ENCODE measurements at places on chromosomes 5 and 9.

- peak; percentile 24 for DNase-seq
Observed at GRCh38 chr5:53480416-53481158, at the start of gene FST. Gene FST, plus strand, starts transcription at chr5:53480629. Its CDS starts 163 bp downstream, at chr5:53480792.

DNA sequence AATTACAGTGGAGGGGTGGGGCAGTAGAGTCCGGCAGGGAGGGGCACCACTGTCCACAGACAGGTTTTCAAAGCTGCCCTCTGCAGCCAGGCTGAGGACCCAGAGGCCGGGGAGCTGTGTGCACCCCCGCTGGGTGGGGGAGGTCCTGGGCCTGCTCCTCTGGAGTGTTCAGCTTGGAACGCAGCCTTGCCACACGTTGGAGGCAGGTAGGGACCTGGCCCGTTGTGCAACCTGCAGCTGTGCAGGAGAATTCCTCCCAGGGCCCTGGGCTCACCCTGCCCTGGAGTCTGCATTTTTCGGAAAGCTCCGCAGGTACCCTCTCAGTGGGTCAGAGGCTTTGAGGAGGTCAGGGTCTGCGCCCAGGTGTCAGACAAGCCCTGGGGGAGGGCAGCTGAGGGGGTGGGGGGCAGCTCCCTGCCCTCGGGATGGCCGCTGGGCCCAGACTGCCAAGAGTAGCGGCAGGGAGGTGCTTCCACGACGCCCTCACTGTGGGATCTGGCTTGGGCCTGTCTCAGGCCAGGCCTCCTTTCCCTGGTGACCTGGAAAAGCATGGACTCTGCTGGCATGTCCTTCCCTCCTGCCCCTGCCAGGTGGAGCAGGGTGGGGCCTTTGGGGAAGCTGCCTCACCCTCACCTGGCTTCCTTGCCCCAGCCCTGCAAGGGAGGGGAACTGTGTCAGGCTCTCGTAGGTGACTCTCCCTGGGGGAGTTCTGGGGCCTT lies 29.5 kb downstream of the RXRA start:
- no peak for DNase-seq

GRCh38 chr5:94745786-94746730 lies 127.6 kb downstream of the SLF1 start:
- DNase-seq: no peak

DNA sequence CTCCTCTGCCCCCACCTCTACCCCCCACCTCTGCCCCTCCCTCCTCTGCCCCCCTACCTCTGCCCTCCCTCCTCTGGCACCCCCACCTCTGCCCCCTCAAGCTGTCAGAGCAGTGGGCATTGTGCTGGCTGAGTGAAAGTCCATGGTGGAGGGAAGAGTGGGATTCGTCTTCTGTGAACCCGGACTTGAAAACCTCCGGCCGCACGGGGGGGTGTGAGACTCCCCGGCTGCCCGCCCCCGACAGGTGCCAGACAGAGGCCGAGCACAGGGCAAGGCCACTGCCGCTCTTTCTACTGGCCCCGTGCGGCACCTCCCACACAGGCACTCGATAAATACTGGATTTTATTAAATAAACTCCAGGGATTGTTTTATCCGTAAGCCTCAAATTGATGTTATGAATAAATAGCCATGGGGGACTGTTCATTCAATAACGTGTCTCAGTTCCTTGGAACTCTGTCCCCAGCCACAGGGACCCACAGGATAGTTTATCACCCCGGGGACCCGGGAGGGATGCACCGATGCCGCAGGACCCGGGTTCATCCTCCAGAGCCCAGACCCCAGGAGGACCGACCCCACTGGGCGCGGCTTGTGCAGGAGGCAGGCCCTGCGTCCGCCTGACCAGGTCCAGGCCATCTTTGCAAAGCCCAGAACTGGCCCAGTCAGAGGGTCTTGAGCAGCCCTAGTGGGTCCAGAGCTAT lies 2.6 kb upstream of the QRFP start:
- DNase-seq: no peak

GRCh38 chr5:142330026-142330425 lies 5.2 kb upstream of the SPRY4 start:
- DNase-seq: no peak

- DNase-seq: no peak
Observed at GRCh38 chr5:10600626-10601245, 36.9 kb downstream of the ANKRD33B start.

DNA sequence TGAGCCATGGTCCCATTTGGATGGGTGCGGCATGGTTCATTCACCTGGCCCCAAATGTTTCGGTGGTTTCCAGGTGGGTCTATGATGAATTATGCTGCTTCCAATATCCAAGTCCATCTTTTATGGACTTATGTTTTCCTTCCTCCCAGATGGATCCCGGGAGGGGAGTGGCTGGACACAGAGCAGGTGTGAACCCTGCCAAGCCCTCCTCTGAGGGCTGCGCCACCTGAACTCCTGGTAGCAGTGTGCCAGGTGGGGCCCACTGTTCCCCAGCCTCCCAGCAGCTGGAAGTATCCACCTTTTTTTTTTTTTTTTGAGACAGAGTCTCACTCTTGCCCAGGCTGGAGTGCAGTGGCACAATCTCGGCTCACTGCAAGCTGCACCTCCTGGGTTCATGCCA lies 42.9 kb downstream of the WNK2 start:
- no peak for DNase-seq

GRCh38 chr9:135500525-135501260 lies at the start of gene MRPS2:
Gene MRPS2, plus strand, starts transcription at chr9:135500682. Its CDS starts 29 bp downstream, at chr9:135500711.
- DNase-seq: peak; percentile 88

GRCh38 chr5:140011297-140011802 lies 31.7 kb downstream of the NRG2 start:
- peak; percentile 28 for DNase-seq

GRCh38 chr9:122158202-122158601 lies 1.4 kb downstream of the NDUFA8 start:
- DNase-seq: no peak

- DNase-seq: peak; percentile 13
Observed at GRCh38 chr5:159657771-159658170, 258.5 kb upstream of the ADRA1B start.

- no peak for DNase-seq
Observed at GRCh38 chr5:118253225-118254061, 734.9 kb downstream of the DTWD2 start.

- no peak for DNase-seq
Observed at GRCh38 chr9:124254261-124254682, 3.5 kb upstream of the NEK6 start.

- no peak for DNase-seq
Observed at GRCh38 chr9:72480921-72481320, 40.5 kb upstream of the TMC1 start.

DNA sequence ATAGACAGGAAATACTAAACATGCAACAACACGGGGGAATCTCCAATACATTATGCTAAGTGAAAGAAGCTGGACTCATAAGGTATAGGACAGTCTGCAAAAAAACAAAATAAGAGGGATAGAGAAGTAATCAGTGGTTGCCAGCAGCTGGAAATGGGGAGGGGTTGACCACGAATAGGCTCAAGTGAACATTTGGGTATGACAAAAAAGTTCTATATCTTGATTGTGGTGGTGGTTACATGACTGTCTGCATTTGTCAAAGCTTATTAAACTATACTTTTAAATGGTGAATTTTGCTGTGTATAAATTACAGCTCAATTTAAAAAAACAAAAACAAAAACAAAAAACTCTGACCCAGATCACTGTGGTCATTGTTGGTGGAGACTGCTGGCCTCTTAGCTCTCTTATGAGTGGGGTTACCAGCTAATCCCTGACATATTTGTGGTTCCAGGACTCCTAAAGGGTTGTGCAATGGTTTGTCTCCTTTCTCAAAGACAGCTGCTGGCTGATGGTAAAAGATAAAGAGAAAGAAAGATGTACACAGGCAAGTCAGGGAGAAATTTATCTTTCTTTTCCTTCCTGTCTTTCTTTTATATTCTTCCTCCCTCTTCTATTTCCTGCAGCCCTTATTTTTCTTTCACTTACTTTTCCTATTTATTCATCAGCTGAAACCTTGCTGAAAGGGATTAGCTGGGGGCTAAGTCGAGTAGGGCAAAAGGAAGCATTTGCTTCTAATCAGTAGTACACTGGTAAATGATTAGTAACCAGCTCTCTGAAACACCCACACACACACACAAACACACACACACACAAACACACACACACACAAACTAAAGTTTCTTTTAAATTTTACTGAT lies 42.6 kb upstream of the APC start:
- no peak for DNase-seq

DNA sequence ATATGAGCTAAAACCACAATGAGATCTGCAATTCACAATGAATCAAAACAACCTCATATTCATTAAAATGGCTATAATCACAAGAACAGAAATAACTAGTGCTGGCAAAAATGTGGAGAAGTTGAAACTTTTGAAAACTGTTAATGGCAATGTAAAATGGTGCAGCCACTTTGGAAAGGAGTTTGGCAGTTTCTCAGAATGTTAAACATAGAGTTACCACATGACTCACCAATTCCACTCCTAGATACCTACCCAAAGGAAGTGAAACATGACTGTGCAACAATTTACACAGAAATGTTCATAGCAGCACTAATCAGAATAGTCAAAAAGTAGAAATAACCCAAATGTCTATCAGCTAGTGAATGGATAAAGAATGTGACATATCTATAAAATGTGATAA lies 862.2 kb downstream of the DTWD2 start:
- no peak for DNase-seq

DNA sequence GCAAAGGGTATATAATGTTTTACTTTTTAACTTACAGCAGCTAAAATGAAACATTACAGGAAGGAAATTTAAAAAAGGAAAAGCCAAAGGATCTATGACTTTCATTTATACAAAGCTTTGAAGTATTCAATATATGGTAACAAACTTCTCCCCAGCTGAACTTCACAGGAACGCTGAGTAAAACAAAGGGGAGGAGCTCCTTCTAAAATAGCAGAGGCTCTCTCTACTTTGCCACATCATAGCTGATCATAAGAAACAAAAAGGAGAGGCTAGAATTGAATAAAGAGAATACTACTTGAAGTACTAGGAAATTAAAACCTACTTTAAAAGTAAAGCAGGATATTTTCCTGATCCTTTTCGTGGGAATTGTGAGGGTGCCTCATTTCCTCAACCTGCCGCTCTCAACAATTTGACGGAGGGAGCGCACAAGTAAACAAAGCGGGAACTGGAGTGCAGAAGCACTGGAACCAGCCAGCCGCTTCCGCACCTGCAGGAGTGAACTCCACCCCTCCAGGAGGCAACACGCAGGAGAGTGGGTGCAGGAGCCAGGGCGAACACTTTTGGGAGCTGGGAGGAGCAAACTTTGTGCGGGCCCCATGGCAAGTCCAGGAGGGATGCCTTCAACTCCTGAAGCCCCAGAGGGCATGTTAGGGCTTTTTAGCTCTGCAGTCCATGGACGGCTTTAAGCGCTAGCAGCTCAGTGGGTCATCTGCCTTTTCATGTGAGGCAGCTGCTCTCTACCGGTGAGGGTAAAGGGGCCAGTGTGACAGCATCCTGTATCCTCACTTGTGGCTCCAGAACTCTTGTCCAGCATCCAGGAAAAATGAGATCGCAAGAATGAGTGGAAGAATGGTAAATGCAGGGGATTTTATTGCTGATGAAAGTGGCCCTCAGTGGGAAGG lies 757.4 kb downstream of the PTPRD start:
- DNase-seq: no peak

- DNase-seq: no peak
Observed at GRCh38 chr9:92425474-92425873, 1.2 kb upstream of the OMD start.

GRCh38 chr9:109383356-109383755 lies 62.5 kb upstream of the EPB41L4B start:
- DNase-seq: no peak

DNA sequence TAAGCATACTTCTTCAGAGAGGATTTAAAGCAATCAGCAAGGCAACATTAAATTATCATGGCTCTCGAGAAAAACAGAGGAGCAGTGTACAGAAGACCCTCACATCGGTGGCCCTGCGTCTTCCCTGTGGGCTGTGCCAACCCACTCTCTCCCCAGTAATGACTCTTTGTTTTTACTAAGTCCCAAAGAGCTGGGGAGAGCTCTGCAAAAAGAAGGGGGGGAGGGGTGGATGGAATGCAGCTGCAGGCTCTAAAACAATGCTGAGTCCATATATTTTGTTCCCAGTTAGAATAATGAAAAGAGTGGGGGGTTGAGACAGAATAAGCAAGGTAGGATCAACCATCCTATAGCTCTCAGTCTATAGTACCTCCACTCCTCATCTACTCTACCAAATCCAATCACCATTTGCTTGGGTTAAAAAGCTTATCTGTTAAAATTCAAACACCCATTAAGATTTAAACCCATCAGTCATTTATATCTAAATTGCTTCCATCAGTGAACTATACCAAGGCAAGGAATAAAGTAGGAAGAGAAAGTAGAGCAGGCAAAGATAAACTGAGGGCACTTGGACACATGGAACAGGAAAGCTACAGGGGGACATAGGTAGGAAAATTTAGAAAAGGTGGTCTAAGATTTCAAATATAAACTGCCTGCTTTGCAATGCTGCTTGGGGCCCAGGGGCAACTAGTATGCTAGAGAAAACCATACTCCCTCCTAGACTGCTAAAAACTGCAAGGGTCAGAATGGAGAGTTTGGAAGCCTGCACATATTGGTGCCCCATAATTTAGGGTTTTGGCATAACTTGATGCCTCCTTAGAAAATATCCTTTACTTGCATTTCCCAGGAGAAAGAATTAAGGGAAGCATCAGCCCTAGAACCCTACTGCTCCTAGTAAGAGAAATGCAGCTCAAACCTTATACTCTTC lies 20.6 kb downstream of the ELL2 start:
- DNase-seq: no peak

- DNase-seq: no peak
Observed at GRCh38 chr5:61167382-61167781, 5.1 kb upstream of the SMIM15 start.

GRCh38 chr5:88393716-88394535 lies 125.3 kb upstream of the TMEM161B start:
- no peak for DNase-seq

DNA sequence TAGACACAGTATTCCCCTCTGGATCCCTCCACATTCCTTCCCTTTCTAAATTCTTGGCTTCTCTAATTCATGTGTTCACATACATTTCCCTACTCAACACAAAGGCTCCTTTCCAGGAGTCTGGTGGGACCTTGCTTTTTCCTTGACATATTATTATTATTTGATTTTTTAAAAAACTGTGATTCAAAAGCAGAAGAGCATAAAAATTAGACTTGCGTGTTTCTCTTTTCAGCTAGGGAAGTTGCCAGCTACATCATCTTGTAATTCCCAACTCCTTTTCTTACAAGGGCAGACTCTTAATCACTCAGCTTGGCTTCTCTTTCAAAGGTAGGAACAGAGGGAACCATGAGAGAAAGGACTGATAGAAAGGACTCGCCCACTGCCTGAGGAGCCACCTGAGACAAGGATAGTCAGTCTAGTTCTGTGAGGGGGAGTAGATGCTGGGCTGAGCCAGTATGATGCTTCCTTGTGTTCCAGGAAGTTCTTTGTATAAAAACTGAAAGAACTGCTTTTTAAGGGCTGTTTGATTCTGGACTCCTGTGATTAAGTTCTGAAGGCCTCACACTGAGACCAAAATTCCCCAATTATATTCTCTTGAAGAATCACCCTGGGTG lies 51.0 kb upstream of the DPYSL3 start:
- DNase-seq: no peak

All from left ventricle myocardium inferior (tissue), 1 donor.